ENCODE measurements at places on chromosomes 6 and 20. TPM values are rescaled to one million over a fixed set of nuclear protein-coding genes. Genes with fewer than 3 reads are reported as not detected.
A peak's percentile ranks its signal among the peaks of the same experiment; 100 is the strongest.

DNA sequence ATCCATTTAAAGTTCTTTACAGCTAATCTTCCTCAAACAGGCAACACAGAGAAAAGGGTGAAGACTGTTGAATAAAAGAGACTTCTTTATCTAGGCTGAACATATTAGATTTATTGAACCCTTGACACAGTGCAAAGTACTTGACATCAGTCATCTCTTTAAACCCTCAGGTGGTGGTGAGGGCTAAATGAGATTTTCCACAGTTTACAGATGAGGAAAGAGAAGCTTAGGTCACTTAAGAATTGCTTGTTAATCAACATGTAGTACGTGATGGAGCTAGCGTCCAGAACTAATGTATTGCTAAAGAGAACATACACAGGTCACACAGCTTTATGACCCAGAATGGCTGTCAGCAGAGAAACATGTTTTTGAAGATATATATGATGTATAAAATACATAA is 193.4 kb upstream of the LAMP5 start:
- DNase-seq = no peak
- no peaks in the 10 kb centered on the region for H3K4me1 ChIP-seq
- H3K27ac ChIP-seq = no peak overlapping the region
- H3K36me3 ChIP-seq = no peaks in the 10 kb centered on the region

- DNase-seq = peak; percentile 92
- peaks cover 35% of the 10 kb centered on the region for H3K4me1 ChIP-seq
- H3K27me3 ChIP-seq = no peaks in the 10 kb centered on the region
- peaks cover 19% of the 10 kb centered on the region for H3K36me3 ChIP-seq
- H3K4me3 ChIP-seq = no peak overlapping the region
Observed at GRCh38 chr20:31560746-31561598, 44.1 kb upstream of the ID1 start.

COL10A1 gene
- not detected for total RNA-seq

DNA sequence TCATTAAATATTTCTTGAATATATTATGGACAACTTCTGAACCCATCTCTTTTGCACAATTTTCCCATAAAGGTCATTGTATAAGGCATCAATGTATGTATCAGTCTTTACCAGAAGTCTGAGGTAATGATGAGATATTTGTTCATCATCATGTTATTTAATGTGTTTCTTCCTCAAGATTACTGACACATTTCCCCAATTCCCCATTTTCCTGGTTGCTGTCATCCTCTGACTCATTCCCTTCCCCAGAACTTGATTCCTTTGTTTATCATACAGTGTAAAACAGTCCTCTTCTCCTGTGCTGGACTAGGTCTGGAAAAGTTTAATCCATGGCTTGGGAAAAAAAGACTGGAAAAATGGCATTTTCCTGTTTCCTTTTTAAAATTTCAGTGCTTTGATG is 107.9 kb upstream of the FLRT3 start:
- H3K4me3 ChIP-seq = no peak overlapping the region
- no peaks in the 10 kb centered on the region for H3K27me3 ChIP-seq
- peak; percentile 81 for DNase-seq
- H3K4me1 ChIP-seq = peaks cover 29% of the 10 kb centered on the region

KCNQ5 gene
- total RNA-seq = not detected

ZBTB9 gene
- 8.0 TPM for total RNA-seq

WFDC12 gene
- not detected for total RNA-seq

TRIM31 gene
- total RNA-seq = not detected

DNA sequence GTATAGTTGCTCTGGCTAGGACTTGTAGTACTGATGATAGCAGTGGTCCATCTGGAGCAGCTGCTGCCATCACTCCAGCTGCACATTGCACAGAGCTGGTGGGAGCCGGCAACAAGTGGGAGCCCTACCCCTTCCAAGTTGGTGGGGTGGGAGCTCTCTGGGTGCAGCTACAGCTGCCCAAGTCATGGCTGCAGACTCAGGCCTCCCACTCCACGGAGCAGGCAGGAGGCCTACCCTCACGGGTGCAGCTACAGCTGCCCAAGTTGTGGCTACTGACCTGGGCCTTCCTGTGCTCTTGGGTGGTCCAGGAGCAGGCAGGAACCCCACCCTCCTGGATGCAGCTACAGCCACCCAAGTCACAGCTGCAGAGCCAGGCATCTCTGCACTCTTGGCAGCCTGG is 32.1 kb upstream of the ASIP start:
- DNase-seq = no peak
- H3K4me1 ChIP-seq = no peaks in the 10 kb centered on the region
- H3K27me3 ChIP-seq = no peaks in the 10 kb centered on the region
- H3K27ac ChIP-seq = no peak overlapping the region
- H3K36me3 ChIP-seq = no peaks in the 10 kb centered on the region
- H3K4me3 ChIP-seq = no peak overlapping the region

PRL gene
- total RNA-seq = not detected
